Panc1 (cell line): ENCODE measurements at places on chromosomes 4 and X.

GRCh38 chr4:123649645-123650391 is 253.2 kb downstream of the SPRY1 start:
- no peak for DNase-seq

DNA sequence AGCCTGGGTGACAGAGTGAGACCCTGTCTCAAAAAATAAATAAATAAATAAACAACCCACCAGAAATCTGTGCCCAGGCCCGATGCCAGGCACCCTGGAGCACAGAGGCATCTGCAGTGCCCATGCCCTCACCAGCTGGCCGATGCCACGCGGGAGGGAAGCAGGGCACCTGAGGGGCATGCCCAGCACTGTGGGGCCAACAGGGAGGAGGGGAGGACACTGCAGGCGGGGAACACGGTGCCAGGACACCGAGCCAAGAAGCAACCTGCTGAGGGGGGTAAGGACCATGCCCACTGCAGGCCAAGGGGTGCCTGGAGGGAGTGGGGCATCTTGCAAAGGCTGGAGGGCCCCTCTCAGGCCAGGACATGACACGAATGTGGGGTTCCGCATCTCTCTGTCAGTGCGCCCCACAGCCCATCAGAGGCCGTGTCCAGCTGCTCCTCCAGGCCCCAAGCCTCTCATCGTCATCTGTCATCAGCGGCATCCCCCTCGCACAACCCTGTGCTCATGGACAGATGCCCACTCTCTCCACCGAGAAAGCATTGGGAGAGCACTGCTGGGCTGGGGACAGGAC is 13.3 kb upstream of the DUSP9 start:
- DNase-seq = no peak

- DNase-seq = no peak
Observed at GRCh38 chr4:183823434-183823833, 81.7 kb upstream of the STOX2 start.

- DNase-seq = no peak
Observed at GRCh38 chr4:126306152-126306869, 991.6 kb downstream of the FAT4 start.

GRCh38 chr4:77040270-77040669 is 35.5 kb downstream of the CCNI start:
- DNase-seq = no peak

DNA sequence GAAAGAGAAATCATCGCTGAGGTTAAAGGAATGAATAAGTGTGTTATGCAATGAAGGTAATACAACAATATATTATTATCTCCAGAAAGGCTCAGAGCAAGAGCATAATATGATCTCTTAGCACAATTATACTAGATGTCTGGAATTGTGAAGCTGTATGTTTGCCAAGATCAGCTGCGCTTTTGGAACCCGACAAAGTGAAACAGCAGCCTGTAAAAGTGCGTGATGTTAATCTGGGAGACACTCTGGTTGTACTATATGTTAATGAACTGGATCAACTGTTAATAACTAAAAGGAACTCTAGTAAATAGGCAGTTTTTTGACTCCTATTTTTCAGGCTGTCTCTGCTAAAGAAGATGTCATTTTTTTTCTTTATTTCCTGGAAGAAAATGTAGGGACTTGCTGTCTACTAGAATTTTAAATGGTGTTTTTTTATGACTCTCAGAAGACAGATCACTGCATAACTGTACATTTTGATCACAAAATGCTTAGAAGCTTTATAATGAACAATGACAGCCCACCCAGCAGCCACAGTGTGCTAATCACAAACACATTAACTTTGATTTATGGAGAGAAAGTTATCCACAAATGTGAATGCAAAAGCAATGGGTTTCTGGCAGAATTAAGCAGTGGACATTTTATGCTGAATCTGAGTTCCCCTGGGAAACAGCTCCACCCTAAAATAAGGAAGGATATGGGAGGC is 50.2 kb downstream of the UGT2B28 start:
- no peak for DNase-seq

GRCh38 chrX:21734175-21734574 is 23.7 kb downstream of the SMPX start:
- no peak for DNase-seq

- no peak for DNase-seq
Observed at GRCh38 chr4:144709793-144710525, 64.0 kb downstream of the HHIP start.

- DNase-seq = no peak
Observed at GRCh38 chrX:69546417-69546816, 42.3 kb downstream of the NALF2 start.

- DNase-seq = no peak
Observed at GRCh38 chr4:95715830-95716229, 124.1 kb upstream of the PDHA2 start.

- DNase-seq = no peak
Observed at GRCh38 chrX:65587616-65588526, 53.3 kb upstream of the LAS1L start.

GRCh38 chr4:77777135-77777807 is 41.9 kb downstream of the CNOT6L start:
- no peak for DNase-seq

DNA sequence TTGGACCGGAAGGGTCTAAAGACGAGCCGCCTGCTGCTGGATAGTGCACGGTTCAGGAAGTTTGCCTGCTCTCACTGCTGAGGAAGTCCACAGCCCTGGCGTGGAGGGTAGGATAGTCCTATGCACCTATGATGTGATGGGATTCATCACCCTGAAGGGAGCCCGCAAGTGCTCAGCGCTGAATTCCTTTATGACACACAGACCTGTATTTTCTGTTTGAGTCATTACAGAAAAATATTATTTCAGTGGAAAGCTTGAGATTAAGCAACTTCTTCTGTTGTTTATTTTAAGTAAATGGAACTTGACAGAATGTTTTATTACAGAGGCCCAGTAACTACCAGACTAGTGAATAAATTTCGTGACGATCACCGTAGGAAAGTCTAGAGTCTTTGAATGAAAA is 123.2 kb downstream of the TRIML1 start:
- DNase-seq = no peak

- no peak for DNase-seq
Observed at GRCh38 chrX:78513971-78514738, 145.0 kb downstream of the RTL3 start.

DNA sequence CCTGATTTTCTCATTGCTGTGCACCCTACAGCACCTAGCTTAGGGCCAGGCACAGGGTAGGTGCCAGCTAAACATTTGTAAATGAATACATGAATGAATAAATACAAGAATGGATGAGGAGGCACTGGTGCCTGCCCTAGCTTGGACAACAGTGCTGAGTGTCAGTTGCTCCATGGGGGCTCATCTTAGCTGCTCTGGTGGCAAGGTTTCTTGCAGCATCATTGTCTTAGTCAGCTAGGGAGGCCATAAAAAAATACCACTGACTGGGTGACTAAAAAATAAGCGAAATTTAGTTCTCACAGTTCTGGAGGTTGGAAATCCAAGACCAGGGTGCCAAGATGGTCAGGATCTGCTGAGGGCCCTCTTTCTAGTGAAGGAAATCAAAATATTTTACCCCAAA is 31.2 kb downstream of the TMEM31 start:
- DNase-seq = no peak

- no peak for DNase-seq
Observed at GRCh38 chr4:996030-996996, 3.1 kb upstream of the SLC26A1 start.

DNA sequence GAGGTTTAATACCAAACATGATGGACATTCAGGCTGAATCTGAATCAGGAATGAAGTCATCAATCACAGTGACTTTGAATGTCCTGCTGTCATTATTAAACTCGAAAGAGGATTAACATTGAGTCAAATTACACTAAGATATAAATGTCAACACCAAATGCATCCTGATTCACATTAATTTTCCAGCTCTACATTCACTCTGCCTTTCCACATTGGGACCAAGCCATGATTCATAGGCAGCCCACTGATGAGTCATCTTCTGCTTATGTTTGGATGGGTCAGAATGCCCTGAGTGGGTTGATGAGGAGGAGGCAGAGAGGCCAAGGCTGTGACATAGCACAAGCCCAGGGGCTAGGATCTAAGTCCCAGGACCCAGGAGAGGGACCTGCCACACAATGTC is 247.6 kb upstream of the RPS6KA3 start:
- no peak for DNase-seq

DNA sequence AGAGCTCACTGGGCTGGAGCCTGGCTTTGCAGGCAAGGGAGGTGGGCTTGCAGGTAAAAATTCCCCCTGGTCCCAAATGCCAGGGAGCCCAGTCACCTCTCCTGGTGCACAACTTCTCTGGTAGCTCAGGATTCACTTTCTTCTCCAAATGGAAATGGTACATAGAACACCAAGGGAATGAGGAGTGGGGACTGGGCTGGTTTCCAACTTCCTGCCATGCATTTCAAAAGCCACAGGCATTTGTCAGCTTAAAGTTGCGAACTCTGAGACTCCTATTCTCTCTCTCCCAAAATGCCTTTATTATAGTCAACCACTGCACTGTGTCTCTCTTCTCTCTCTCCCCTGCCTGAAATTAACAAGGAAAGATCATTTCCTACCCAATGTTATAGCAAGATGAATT is 177.3 kb downstream of the GRIA3 start:
- no peak for DNase-seq

DNA sequence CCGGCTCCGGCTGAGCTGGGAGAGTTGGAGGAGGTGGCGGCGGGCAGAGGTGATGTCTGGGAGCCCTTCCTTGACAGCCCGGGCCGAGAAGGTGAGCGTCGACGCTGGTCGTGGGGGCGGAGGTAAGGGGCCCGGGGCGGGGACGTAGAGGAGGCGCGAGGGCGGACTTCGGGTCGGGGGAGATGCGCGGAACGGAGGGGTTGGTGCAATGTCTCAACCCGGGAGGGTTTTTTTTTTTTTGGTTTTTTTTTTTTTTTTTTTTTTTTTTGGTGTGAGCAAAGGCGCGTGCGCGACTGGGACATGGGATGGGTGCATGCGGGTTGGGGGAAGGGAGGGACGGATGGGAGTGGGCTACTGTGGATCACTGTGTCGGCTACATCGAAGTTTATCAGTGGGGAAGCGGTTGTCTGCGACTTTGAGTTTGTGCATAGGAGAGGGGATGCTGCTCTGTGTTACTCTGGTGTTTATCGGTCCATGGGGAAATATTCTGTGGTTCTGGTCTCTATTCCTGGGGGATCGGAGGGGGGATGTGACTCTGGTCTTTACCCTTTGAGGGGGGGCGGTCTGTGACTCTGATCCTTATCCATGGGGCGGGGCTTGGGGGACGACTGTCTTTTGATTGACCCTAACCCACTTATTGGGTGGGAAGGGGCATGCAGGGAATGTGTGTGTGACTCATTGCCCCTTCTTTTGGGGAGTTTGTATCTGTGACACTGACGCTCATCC is 537 bp downstream of the RBM10 start:
- DNase-seq = no peak

GRCh38 chr4:90074322-90074886 is 52.8 kb upstream of the CCSER1 start:
- no peak for DNase-seq

DNA sequence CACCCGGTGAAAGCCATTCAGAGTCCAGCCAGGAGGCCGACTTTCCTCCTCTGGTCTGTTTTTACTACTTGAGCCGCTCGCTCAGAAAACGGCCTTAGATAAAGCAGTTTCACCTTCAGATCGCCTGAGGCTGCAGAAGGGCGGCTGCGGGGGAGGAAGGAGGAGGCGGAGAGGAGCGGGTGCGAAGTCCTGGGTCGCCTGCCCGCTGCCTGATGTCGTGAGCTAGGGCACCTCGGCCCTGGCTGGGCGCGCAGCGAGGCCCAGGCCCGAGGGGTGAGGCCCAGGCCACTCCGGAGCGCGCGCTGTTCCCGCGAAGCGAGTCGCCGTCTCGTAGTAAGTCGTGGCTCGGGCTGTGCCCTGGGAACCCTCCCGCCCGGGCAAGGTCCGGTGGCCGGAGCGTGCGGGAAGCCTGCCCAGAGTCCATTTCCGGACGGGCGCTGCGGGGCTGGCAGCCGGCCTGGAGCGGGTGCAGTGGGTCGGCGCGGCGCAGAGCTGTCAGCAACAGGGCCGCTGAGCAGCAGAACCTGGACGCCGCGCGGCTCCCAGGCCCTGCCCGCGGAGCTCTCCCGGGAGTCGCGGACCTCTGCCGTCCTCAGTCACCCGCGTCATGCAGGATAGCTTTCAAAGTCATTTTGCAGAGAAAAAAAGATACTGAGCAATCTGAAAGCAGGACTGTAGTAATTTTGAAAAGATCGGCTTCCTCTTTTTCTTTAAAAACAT is 18.6 kb downstream of the TRIM2 start:
- DNase-seq = no peak

GRCh38 chrX:149131774-149132173 is 373.3 kb downstream of the IDS start:
- DNase-seq = no peak

GRCh38 chrX:47571215-47571614 is 10.2 kb downstream of the ARAF start:
- no peak for DNase-seq

DNA sequence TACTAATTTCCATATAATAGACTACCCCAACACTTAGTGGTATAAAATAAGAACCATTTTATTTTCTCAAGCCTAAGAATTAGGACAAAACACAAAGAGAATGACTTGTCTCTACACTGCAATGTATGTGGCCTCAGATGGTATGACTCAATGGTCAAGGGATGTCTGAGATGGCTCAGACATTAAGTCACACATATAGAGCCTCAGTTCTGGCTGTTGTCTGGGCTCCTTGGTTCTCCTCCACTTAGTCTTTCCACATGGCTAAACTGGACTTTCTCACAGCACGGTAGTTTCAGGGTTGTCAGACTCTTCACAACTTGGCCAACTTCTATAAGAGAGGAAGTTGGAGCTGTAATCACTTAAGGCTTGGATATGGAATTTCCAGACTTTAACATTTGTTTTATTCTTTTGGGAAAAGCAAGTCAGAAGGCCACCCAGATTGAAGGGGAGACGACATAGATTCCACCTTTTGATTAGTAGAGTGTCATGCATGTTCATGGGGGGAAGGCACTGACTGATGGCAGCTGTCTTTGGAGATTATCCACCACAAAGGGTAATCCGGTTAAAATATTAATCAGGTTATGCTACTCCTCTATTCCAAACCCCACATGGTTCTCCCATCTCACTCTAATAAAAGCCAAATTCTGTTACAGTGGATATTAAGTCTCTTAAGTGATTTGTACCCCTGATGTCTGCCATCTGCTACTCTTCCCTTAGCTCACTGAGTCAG is 9.4 kb downstream of the IL15 start:
- no peak for DNase-seq

GRCh38 chr4:41122775-41123174 is 91.6 kb downstream of the APBB2 start:
- DNase-seq = no peak

DNA sequence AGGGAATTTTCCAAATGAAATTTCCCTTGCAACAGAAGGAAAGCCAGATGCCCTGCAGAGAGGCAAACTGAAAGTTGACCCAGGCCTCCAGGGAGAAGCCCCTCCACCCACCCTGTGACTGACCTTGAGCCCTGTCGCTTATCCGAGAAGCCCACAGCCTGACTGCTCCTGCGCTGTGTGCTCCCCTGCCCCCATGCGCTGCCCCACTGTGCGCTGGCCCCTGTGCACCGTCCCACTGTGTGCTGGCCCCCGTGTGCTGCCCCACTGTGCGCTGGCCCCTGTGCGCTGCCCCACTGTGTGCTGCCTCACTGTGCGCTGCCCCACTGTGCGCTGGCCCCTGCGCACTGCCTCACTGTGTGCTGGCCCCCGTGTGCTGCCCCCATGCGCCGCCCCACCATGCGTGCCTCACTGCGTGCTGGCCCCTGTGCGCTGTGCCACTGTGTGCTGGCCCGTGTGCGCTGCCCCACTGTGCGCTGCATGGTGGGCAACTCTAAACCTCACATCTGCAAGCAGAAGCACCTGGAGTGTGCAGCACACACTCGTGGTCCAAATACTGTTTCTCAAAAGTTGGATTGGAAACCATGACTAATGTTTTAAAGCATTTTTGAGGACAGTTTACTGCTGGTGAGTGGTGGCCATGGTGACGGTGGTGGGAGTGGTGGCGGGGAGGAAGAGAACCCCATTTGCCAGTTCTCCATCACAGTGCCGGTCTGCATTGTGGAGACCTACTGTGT is 8.3 kb upstream of the GRPEL1 start:
- DNase-seq = no peak
